ENCODE measurements at places on chromosomes 5 and 9. TPM values are rescaled to one million over a fixed set of nuclear protein-coding genes. Genes with fewer than 3 reads are reported as not detected.

ZNF658 gene
- total RNA-seq: 4.7 TPM

CYLC2 gene
- total RNA-seq: not detected

CDC25C gene
- total RNA-seq: 11.1 TPM

SH3PXD2B gene
- 0.51 TPM for total RNA-seq

ANKRD18B gene
- total RNA-seq: 0.34 TPM

PTGES gene
- not detected for total RNA-seq

ZCCHC9 gene
- total RNA-seq: 32.3 TPM

TXNDC8 gene
- not detected for total RNA-seq

FOXE1 gene
- total RNA-seq: not detected

SEMA5A gene
- total RNA-seq: 0.10 TPM

FOXI1 gene
- total RNA-seq: not detected

KCNV2 gene
- total RNA-seq: not detected

SPINK6 gene
- total RNA-seq: not detected

GRXCR2 gene
- not detected for total RNA-seq

ANKRD31 gene
- 0.10 TPM for total RNA-seq

GMCL2 gene
- not detected for total RNA-seq

STING1 gene
- total RNA-seq: 216 TPM

ITGA2 gene
- total RNA-seq: 5.0 TPM

NDFIP1 gene
- total RNA-seq: 80.4 TPM

TAF11L3 gene
- total RNA-seq: not detected

LRRC19 gene
- not detected for total RNA-seq

SETD9 gene
- total RNA-seq: 4.5 TPM

NTRK2 gene
- 0.23 TPM for total RNA-seq

YTHDC2 gene
- total RNA-seq: 37.3 TPM

IL7R gene
- 383 TPM for total RNA-seq

FOXD4L4 gene
- total RNA-seq: 0.15 TPM

C9 gene
- not detected for total RNA-seq

TSSK1B gene
- total RNA-seq: not detected

PRDM9 gene
- not detected for total RNA-seq

PTPN3 gene
- 0.03 TPM for total RNA-seq

JAKMIP2 gene
- 0.48 TPM for total RNA-seq

GABRA1 gene
- total RNA-seq: not detected

LMX1B gene
- not detected for total RNA-seq

CDH18 gene
- total RNA-seq: not detected

NTNG2 gene
- total RNA-seq: 2.0 TPM

BARHL1 gene
- not detected for total RNA-seq

DMGDH gene
- not detected for total RNA-seq

DOCK2 gene
- 276 TPM for total RNA-seq

CCL21 gene
- total RNA-seq: not detected

LCP2 gene
- total RNA-seq: 316 TPM

IRX1 gene
- not detected for total RNA-seq

CD180 gene
- total RNA-seq: 0.48 TPM

PCDH12 gene
- total RNA-seq: 0.77 TPM

IFNE gene
- not detected for total RNA-seq

SLC27A6 gene
- not detected for total RNA-seq

IGFBPL1 gene
- not detected for total RNA-seq

ZBTB26 gene
- total RNA-seq: 8.1 TPM

CDKN2A gene
- 34.2 TPM for total RNA-seq

INSL6 gene
- not detected for total RNA-seq

KDM3B gene
- total RNA-seq: 64.1 TPM

C6 gene
- not detected for total RNA-seq

MLANA gene
- not detected for total RNA-seq

LCNL1 gene
- total RNA-seq: 0.60 TPM

PDE6A gene
- not detected for total RNA-seq

COQ4 gene
- total RNA-seq: 35.2 TPM

All from activated naive CD4-positive, alpha-beta T cell treated with anti-CD3 and anti-CD28 coated beads, Interleukin-2, amount 10 ng/mL, durations not matched to agents 5 hours and 36 hours (primary cell).